Foreskin keratinocyte (primary cell): ENCODE measurements at places on chromosomes 2 and 18.

DNA sequence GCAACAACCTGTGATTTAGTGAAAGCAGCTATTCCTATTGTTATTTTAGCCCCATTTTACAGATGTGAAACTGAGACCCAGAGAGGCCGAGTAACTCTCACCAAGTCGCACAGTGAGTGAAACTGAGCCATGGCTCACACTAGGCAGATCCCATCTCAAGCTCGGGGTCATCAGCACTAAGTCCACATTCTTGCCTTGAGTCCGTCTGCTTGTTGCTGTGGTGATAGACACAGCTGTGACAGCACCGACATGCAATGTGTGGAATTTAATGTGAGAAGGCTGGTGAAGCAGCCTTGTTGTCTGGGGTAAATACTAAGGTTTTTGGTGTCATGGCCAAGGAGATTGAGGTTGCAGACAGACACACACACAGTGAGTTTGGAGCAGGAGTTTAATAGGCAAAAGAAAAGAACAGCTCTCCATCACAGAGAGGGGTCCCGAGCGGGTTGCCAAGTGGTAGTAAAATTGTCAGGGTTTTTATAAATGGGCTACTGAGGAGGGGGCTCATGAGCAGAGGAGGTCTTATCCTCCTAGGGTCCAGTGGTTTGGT lies 40.2 kb upstream of the GMCL1 start:
- DNase-seq: peak; percentile 34

GRCh38 chr18:10015288-10015701 lies 101.5 kb downstream of the VAPA start:
- DNase-seq: peak; percentile 81

DNA sequence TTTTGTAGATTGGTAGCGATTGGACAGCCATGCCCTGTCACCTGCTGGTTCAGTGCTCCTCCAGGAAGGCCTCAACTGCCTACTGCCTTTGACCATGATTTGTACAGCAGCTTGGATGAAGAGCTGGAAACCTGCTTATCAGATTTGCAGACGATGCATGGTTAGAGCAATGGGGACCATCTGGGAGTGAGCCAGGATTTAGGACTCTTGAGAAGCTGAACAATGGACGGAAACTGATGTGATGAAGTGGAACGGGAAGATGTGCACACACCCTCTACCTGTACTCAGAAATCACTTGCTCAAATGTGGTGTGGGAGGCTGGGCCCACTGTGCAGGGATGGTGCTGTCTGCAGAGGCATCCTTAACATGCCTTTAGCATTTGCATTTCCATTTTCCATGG lies 57.2 kb downstream of the NCK2 start:
- DNase-seq: no peak

GRCh38 chr2:235142601-235143000 lies 190.8 kb downstream of the SH3BP4 start:
- DNase-seq: no peak

DNA sequence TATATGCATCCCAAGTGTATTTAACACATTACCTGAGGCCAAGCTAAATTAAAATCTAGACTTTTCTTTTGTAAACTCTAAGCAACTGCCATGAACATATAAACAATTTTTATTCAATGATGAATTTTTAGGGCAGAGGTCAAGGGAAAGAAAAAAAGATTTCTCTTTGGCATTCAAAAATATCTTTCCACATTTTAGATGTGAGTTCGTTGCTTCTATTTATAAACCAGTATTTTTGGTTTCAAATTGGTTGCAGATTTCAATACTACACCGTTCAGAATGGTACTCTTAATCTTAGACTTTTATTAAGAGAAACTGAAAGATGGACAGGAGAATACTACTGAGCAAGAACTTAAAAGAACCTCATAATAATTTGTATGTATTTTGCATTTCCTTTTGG lies 293.6 kb upstream of the CCDC68 start:
- no peak for DNase-seq

DNA sequence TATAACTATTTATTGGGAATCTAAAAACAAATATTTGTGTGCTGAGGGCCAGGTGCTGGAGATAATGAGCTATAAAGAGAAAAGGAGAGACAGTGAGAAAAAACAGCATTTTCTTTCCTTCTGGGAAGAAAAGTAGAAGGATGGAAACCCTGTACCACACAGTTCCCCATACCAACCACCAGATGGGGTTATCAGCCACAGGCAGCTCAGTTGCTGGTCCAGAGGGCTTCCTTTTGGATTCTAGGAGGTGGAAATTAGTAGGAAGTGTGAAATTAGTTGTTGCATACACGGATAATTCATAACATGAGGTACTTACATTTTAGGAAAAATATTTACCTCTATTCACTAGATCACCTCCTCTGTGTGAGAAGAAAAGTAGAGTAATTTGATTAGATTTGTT lies 237.0 kb upstream of the FOSL2 start:
- DNase-seq: no peak

GRCh38 chr2:172596776-172597175 lies 40.9 kb downstream of the PDK1 start:
- no peak for DNase-seq

- no peak for DNase-seq
These were observed 41.6 kb downstream of the NIFK start for GRCh38 chr2:121695171-121695451.

DNA sequence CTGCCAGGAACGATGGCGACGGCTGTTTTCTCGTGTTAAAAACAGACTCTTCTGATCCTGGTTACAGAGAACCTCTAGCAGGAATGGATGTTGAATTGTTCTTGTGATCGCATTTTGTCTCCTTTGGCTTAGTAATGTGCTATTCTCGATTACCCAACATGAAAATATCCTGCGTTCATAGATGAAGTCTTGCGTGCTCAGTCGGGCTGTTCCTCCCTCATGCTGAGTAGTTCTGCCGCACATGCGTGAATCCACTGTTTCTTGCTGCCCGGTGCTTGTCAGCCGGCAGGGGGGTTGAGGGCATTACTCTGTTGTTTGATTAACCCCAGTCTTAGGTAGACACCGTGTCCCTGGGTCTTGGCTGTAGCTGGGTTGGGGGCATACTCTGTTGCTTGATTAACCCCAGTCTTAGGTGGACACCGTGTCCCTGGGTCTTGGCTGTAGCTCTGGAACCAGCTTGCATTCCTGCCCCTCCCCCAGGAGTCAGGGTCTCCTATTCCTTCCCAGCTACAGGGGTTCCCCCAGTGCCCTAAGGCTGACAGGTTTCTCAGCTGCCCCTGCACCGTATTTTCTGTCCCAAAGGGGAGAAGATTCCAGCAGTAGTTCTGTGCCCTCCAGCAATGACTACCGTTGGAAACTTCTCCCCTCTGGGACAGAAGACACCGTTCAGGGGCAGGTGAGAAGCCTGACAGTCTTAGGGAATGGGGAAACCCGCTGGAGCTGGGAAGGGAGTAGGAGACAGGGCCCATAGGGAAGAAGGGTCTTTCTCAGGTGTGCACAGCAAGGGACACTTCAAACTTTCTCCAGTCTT lies 22.1 kb upstream of the ASB1 start:
- no peak for DNase-seq

GRCh38 chr18:67710639-67711038 lies 194.1 kb upstream of the DSEL start:
- no peak for DNase-seq

DNA sequence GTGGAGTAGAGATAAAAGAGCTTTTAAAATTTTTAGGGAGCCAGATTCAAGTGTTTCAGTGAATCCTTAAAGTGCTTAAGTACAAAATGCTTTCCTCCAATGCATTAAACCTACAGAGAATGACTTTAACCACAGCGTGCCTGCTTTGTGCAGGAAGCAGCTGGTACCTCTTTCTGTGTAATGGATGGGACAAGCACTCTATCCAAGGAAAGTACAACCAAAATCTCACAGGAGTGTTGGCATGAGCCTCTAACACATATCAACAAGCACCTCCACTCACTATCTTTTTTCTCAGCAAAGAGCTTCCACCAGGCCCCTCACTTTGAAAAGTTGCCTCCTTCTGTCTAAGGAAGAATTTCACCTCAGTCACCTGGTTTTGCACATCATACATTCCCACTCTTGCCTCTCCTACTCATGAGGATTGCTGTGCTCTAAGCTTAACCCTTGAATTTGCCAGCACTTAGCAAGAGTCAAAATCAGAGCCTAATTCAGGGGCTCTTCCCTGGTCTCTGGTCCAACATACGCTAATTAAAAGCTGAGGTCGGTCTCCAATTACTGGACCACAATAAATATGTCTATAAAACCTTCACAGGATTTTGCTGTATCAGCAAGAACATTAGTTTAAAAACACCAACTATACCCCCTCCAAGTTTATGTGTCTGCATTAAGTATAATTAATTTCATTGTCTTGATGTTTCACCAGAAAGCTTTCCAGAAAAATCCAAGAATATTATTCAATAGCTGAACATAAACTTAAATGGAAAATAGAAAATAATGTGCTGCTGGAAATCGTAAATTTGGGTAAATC lies 68.9 kb downstream of the ZNF521 start:
- no peak for DNase-seq

DNA sequence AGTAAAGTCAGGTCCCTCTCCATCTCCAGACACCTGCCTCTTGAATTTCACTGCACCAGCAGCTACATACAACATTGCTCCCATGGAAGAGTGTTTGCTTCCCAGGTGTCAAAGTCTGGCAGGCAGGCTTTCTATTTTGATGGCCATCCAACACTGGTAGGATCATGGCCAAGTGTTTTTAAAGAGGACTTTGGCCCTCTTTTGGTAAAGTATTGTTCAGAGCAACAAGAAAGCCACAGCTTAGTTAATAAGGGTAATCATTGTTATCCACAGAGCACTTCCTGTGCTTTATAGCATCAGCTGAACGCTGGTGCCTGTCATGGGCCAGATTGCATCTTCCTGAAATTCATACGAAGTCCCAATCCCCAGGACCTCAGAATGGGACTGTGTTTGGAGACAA lies 133.2 kb downstream of the NCK2 start:
- no peak for DNase-seq

- no peak for DNase-seq
These were observed 52.6 kb downstream of the CXCR4 start for GRCh38 chr2:136065384-136065783.

- DNase-seq: no peak
These were observed 13.4 kb upstream of the ZNF512 start for GRCh38 chr2:27569398-27569797.

DNA sequence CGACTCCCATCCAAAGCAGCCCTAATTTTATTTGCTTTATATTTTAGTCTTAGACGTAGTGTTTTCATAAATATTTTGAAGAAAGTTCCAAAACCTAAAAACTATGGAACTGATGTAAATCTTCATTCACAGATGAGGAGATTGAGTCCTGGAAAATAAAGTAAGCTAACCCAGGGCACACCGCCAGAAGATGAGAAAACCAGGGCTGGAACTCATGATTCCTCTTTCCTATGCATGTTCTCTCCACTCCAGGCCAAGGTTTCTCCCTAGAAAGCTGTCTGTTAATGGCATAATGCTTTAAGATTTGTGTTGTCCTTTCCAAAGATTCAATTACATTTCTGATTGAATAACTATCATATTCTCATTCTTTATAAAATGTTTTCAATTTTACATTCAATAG lies 78.4 kb upstream of the ZC3H15 start:
- DNase-seq: no peak

DNA sequence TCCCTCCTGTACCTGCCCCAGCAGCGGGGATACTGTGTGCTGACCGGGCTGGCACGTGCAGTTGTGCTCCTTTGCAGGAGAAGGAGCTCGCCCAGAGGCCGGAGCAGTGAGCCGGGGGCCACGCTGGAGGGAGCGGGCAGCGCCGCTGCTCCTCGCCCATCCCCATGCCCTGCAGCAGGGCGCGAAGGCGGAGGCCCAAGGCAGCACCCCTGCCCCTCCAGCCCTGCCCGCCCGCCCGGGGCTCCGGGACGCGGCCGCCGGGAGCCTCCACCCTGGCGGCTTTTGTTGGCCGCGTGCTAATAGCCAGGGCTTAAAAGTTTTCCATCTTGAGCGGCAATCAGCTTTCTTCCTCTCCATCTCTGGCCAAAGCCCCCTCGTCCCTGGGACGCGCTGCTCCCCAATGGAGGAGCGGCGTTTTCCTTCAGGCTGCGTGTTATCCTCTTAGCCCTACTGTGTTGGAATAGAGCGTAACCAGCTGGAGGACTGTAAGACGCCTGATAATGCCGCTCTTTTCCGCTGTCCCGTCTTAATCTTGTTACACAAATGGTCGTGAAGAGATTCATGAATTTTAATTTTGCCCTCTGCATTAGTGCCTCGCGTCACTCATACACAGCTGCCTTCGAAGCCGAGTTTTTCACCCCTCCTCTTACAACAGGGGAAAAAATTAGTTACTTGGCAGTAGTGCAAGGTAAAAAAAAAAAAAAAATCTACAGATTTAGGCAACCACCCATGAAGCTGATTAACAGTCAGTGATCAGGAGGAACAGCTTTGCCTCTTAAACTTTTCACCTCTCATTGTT lies 172.9 kb upstream of the SIX3 start:
- DNase-seq: no peak

DNA sequence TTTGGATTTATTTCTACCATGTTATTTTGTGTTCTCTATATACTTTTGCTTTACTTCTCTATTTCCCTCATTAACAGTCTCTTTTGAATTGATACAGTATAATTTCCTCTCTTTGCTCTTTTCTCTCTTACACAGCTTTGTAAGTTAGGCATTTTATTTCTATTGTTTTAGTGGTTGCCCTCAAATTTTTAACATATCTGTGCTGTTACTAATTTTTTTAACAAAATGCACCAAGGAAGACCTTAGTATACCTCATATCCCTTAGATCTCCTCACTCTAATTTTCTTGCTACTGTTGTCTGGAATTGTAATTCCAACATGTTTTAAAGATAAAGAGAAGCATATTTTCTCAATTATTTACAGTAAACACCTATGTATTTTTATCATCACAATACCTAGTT lies 416.8 kb upstream of the SLC14A2 start:
- no peak for DNase-seq

- DNase-seq: no peak
These were observed 58.7 kb downstream of the SLC25A12 start for GRCh38 chr2:171835386-171835785.

DNA sequence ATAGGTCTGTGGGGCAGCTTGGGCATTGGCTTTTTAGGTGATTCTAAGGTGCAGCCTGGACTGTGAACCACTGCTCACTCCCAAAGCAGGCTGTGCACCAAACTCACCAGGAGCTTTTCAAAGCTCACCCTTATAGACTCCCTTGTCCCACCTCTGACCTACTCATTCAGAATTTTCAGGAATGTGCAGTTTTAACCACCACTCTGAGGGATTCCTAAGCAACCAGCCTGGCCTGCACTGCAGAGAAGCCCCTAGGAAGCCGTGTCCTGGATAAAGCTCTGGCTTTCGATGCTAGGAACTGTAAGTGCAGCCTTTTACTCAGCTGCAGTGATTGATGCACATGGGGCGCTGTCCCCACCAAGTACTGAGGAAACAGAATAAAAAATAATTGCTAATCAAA lies 33.0 kb downstream of the MRO start:
- DNase-seq: no peak

DNA sequence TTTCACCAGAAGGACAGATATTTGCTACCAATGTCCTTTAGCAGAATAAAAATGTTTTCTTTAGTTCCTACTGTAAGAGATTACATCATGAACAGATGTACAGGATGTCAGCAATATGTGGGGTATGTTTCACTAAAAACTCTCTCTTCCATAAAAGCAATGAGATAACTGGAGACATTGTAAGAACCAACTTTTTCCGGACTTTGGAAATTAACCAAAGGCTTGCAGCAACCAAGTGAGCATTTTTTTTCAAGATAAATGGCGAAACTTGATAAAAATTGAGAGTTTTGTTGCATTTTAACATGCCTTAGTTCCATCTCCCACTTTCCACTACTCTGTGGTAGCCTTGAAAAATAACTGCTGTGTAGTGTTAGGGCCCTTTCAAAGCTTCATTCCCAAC lies 429.8 kb upstream of the CDH2 start:
- no peak for DNase-seq

GRCh38 chr2:182933629-182934028 lies 67.2 kb upstream of the FRZB start:
- DNase-seq: no peak
